ENCODE measurements at places on chromosomes 11 and 22.
A peak's percentile ranks its signal among the peaks of the same experiment; 100 is the strongest.

DNA sequence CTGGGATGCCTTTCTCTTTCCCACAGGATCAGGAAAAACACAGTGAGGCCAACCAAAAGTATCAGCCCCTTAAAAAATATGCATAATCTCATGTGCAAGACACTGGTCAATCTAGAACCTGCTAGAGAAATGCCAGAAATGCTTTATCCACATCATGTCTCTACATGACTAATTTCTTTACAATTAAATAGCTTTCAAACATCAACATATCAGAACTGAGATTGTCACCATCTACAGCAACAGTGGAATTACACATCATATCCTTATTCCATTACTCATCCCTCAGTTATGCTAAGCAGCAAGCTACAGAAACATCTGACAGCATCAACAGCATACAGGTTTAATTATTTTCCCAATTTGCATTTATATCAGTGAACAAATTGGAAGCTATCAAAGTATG is 78.8 kb downstream of the DDIAS start:
- no peak for DNase-seq

GRCh38 chr11:123265951-123266350 is 70.9 kb upstream of the CLMP start:
- no peak for DNase-seq

- DNase-seq: no peak
Observed at GRCh38 chr22:36911887-36912661, 1.4 kb upstream of the CSF2RB start.

DNA sequence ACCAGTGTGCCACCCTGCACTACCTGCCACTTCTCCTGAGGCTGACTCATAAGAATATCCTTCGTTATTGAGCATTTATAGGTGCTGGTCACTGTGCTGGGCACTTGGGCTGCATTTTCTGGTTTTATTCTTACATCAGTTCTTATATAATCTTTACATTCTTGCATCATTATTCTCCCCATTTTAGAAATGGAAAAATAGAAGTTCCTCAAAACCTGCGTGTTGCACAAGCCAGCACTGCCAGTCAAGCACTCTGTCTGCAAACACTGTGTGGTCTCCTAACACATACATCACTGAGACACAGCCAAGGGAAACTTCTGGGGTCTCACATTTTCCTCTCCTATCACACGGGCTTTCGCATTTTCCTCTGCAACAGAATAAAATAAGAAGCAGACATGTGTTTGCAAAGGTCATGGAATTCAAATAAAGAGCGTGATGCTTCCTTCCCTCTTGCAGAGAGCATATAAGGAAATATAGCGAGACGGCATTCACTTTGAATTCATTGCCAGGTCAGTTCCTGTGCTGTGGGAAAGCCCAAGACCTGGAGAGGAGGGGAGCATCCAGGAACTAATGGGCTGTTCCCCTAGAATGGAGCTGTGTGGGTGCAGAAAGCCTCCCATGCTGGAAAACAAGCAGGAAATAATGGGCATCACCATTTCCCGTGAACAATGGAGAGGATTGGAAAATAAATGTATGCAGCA is 73.9 kb upstream of the SEZ6L start:
- no peak for DNase-seq

DNA sequence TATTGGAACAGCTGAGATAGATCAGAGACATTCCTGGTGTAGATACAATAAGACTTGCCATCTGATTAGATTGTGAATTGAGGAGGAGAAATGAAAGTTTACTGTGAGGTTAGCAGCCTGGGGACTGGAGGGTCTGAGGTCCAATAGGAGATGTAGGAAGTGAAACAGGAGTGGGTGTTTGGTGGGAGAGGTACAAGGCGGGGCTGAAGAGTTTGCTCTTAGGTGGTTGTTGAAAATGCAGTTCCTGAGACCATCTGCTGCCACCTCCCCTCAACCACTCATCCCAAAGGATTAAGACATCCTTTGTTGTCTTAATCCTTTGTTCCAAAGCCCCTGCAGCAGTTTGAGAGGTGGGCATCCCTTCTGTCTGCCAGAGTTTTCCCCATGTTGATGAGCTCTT is 14.8 kb downstream of the PIWIL4 start:
- no peak for DNase-seq

GRCh38 chr11:3939211-3939610 is 83.7 kb downstream of the STIM1 start:
- no peak for DNase-seq

GRCh38 chr11:16322190-16322589 is 34.2 kb downstream of the SOX6 start:
- DNase-seq: no peak

- DNase-seq: no peak
Observed at GRCh38 chr22:33969045-33969444, 48.8 kb upstream of the LARGE1 start.

GRCh38 chr11:3109434-3109833 is 52.2 kb upstream of the CARS1 start:
- DNase-seq: no peak

GRCh38 chr11:64765291-64765850 is 5.6 kb upstream of the PYGM start:
- DNase-seq: no peak

- no peak for DNase-seq
Observed at GRCh38 chr22:25853501-25854284, 111.7 kb downstream of the MYO18B start.

GRCh38 chr11:36328966-36329673 is 33.0 kb downstream of the PRR5L start:
- no peak for DNase-seq

GRCh38 chr11:62393735-62394134 is 25.1 kb upstream of the SCGB1A1 start:
- DNase-seq: no peak

DNA sequence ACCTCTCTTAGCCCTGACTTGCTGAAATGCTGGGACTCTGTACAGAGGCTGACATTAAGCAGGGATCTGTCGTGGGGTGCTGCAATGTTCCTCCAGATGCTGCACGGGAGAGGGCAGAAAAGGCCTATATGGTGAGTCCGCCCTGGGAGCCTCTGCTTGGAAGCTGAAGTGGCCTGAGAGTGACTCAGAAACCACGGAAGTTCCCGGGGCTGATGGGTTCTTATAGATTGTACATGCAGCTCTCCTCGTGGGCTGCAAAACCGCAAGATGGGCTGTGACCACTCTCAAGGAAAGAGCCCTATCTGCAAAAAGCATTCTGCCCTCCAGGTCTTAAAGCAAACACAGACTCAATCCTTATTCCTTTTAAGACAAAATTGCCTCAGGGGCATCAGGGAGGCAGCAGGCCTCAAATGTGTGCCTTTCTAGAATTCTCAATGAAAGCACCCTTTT is 5.8 kb upstream of the SLC43A3 start:
- no peak for DNase-seq

GRCh38 chr11:75345455-75346160 is 5.9 kb downstream of the ARRB1 start:
- DNase-seq: no peak

GRCh38 chr11:2734181-2735052 is 34.6 kb upstream of the KCNQ1OT1 start:
- no peak for DNase-seq

GRCh38 chr11:47324520-47324919 is 28.0 kb downstream of the MYBPC3 start:
- DNase-seq: no peak

GRCh38 chr11:110544779-110545178 is 115.0 kb downstream of the FDX1 start:
- no peak for DNase-seq

- DNase-seq: peak; percentile 85
Observed at GRCh38 chr11:48034926-48035871, 54.8 kb downstream of the PTPRJ start.

- DNase-seq: no peak
Observed at GRCh38 chr11:8247312-8247711, 16.4 kb downstream of the LMO1 start.

- DNase-seq: no peak
Observed at GRCh38 chr11:78044706-78045105, 19.0 kb upstream of the THRSP start.

DNA sequence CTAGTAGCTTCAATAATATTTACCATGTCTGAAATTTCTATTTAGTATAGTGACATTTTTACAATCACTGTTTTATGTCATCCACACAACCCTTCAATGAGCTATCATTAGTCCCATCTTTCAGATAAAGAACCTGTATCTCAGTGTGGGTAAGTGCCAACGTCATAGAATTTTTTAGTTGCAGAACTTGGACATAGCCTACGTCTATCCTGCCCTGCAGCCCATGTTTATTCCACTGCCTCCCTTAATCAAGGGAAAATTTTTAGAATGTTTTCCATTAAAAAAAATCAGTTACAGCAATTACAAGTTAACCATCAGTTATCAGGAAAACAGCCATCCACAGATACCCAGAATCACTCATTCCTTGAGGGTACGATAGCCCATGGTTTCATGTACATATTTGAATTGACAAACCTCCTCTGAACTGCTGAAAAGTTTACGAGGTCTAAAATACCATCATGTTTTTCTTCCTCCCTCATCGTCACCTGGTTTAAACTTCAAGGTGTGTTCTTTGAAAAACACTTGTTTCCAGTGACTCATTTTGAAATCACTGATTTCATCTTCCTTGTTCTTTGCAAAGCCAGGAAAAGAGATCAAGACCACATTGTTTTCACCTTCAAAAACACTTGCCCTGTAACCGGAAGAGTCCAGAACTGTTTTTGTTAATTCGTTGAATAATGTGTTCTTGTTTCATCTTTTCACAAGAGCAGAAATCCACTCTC is 100.9 kb downstream of the FAM76B start:
- DNase-seq: no peak

GRCh38 chr11:109033627-109034338 is 368.9 kb downstream of the DDX10 start:
- no peak for DNase-seq

- DNase-seq: no peak
Observed at GRCh38 chr11:102151784-102152525, 41.7 kb downstream of the YAP1 start.

GRCh38 chr11:116169776-116170175 is 603.0 kb downstream of the BUD13 start:
- no peak for DNase-seq

- no peak for DNase-seq
Observed at GRCh38 chr11:118785362-118785761, 5.6 kb downstream of the DDX6 start.

GRCh38 chr11:14075118-14076078 is 112.9 kb downstream of the SPON1 start:
- no peak for DNase-seq

GRCh38 chr11:102868339-102868738 is 6.4 kb downstream of the MMP12 start:
- no peak for DNase-seq

GRCh38 chr11:105856954-105857353 is 165.1 kb downstream of the MSANTD4 start:
- DNase-seq: no peak

- no peak for DNase-seq
Observed at GRCh38 chr22:45639747-45640102, 31.9 kb upstream of the ATXN10 start.

DNA sequence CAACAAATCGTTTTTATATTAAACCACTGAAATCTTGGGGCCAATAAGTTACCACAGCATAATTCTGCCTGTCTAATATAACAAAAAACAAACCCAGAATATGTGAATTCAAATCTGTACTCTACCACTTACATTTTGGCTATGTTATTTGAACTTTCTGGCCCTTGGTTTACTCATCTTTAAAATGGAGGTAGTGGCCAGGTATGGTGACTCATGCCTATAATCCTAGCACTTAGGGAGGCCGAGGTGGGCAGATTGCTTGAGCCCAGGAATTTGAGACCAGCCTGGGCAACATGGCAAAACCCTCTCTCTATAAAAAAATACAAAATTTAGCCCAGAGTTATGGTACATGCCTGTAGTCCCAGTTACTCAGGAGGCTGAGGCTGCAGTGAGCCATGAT is 84.2 kb downstream of the FAM168A start:
- DNase-seq: no peak

- DNase-seq: no peak
Observed at GRCh38 chr11:111851636-111852035, 19.7 kb downstream of the ALG9 start.

- DNase-seq: no peak
Observed at GRCh38 chr22:19107730-19108074, 14.5 kb downstream of the DGCR2 start.

DNA sequence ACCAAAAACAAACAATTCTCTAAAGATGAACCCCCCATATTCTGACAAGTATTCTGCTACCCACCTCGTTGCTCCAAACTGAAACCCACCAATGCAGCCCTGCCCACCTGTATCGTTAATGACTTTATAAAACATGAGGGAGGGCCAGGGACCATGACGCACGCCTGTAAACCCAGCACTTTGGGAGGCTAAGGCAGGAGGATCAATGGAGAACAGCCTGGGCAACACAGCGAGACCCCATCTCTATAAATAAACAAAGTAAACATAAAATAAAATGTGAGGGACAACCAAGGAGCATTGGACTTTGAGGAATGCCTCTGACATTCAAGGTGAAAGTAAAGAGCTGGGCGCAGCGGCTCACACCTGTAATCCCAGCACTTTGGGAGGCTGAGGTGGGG is 39.8 kb upstream of the ATXN10 start:
- DNase-seq: no peak
